T-helper 2 cell treated with Interferon-gamma antibody and Interleukin-4, amounts not matched to agents 5 μg/mL and 100 μg/mL, for 36 hours (primary cell): ENCODE measurements at places on chromosomes 4 and X.

DNA sequence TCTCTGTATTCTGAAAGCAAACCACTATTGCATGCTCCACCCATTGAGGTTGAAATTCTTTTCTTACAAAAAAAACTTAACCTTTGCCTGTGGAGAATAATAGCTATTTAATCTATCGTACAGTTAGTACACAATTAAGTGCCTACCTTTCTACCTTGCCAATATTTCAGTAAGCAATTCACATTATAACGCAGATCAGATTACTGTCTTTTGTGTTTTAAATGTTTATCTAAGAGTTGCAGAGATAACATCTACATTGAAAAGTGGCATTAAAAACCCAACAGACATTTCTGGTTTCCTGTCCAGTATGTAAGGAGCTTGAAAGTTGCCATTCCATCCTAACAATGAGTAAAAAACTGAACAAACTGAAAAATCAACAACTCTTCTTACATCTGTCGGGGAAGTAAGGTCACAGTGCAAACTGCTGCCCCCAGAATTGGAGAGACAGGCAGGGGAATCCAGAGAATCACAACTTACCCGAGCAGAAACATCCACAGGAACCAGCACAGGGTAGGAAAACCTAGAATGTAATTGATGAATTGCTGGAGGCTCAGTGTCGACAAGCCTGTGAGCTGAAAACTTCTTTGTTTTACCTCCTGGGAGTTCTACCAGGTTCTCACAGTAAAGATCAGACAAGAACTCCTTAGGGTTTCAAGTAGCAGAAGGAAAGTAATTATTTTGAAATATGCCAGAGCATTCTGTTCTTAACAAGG is 27.3 kb upstream of the ACSL4 start:
- no peak for DNase-seq

DNA sequence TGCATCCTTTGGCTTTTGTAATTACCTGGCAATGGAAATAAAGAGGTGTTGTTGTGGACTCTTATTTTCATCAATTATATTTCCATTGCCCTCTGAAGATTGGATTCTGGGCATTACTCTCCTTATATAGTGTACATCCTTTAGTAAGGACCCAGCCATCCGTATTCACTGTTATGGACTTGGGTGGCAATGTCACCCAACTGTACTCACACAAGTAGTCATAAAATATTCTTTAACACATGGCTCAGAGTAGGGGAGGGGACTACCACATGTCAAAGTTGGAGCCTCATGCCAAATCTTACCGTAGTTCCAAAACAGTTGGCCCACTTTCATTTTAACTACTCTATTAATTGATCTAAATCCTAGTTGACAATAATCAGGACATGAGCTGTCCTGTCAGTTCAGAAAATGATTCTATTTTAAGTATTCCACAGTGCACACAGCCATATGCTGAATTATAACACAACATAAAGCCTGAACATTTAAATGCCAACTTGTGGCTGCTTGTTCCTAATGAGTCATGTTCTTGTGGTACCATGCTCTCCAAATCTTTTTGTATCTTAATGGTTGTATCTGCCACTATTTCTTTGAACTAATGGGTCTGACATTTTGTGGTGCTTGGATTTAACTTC is 4.9 kb downstream of the FRAS1 start:
- no peak for DNase-seq

DNA sequence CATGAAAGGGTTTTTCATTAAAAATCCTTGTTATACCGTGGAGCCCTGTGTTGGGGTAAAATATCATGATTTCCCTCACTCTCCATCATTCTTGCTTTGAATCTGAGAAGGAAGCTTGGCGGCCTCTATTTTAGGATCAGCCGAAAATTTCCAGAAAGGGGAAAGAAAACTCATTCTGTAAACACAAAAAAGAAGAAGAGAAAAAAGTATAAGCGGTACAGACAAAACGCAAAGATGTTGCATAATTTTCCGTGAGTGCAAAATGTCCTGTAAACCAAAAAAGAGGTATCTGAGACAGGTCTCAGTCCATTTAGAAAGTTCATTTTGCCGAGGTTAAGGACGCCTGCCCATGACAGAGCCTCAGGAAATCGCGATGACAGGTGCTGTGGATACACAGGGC is 5.3 kb downstream of the CSF2RA start:
- no peak for DNase-seq

DNA sequence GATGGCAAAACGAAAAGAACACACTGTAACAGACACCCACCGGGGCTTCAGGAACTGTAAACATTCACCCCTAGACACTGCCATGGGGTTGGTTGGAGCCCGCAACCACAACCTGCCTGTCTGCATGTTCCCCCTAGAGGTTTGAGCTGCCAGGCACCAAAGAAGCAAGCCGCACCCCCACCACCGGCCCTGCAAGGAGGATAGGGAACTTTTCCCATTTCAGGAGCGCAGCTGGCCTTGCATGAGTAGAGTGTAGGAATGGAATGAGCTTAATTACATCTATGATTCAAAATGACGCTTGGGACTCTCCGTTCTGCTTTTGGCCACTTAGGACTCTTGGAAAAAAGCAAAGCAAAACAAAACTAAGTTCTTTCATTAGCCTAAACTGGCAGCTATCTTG is 243.6 kb upstream of the CTSO start:
- DNase-seq = no peak

DNA sequence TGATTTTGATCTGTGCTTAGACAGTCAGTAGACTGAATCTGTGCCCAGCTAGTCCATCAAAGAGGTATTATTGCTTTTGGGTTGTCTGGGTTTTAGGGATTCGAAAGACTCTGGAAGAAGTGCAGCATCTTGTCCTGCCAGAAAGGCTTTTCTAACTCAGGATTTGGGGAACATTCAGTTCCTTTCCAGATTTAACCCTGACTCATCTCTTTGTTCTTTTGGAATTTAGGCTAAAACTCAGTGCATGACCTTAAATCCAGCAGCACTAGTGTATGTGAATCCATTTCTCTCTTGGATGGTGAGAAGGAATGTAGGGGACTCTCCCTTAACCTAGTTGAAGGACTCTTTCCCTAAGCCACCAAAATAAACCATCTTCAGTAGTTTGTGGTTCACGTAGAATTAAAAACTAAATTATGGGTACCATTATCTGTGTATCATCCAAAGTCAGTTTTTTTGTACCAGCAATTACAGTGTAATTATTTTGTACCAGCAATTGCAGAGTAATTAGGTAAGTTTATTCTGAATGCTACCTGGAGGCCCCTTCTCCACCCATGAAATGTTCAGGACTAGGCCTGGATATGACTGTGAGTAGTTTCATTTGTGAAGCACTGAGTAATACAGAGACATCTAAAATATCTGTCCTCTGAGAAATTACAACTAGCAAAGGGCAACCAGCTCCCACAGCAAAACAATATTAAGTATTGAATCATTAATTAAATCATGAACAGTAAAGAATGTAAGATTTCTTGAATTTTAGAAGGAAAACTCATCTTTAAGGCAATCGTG is 384.0 kb downstream of the TMA16 start:
- DNase-seq = no peak

DNA sequence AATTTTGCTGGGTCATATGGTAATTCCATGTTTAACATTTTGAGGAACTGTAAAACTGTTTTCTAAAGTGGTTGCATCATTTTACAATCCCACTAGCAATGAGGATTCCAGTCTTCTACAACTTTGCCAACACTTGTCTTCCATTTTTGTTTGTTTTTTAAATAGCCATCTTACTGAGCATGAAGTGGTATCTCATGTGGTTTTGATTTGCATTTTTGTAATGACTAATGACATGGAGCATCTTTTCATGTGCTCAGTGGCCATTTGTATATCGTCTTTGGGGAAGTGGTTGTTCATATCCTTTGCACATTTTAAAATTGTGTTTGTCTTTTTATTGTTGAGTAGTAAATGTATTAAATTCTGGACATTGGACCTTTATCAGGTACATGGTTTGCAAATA is 94.7 kb downstream of the TMEM131L start:
- DNase-seq = no peak

GRCh38 chr4:152534541-152535359 is 1.1 kb downstream of the FBXW7 start:
- DNase-seq = peak; percentile 30

- DNase-seq = no peak
These were observed 92.3 kb downstream of the RLIM start for GRCh38 chrX:74521961-74522751.
